Left lung (tissue), 14 donors: ENCODE measurements at places on chromosomes 2 and 18. TPM values are rescaled to one million over a fixed set of nuclear protein-coding genes. Genes with fewer than 3 reads are reported as not detected.

DNA sequence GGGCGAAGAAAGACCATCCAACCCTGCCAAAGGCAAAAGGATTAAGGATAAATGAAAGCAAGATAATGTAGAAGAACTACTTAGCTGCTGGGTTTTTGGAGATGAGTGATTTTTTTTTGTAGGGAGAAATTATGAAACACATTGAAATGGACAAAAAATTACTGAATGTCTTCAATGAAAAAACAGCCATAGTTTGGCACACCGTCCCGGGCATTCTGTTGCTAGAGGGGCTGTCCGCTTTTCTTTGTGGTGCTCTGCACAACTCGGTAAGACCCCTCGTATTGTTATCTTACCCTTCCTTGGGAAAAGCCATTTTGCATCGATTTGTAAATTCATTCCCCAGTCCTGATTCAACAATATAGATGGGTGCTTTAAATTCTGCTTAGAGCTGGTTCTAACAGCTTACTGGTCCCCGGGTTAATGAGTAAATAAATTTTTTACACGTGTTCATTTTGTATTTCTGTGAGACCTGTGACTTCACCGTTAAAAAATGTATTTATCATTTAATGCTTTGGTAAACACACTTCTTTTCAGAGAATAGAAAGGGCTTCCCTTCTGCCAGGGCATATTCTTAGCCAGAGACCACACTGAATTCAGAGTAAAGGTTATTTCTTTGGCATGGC lies 912 bp upstream of the LAPTM4A start:
- peaks cover 17% of the 10 kb centered on the region for H3K4me1 ChIP-seq
- H3K36me3 ChIP-seq: no peaks in the 10 kb centered on the region

ANKRD53 gene
- total RNA-seq: 0.52 TPM

GRCh38 chr2:122663620-122664019 lies 908.2 kb downstream of the TSN start:
- DNase-seq: no peak
- no peak overlapping the region for H3K4me3 ChIP-seq
- H3K27ac ChIP-seq: no peak overlapping the region
- peaks cover 38% of the 10 kb centered on the region for H3K27me3 ChIP-seq
- no peaks in the 10 kb centered on the region for H3K4me1 ChIP-seq

DNA sequence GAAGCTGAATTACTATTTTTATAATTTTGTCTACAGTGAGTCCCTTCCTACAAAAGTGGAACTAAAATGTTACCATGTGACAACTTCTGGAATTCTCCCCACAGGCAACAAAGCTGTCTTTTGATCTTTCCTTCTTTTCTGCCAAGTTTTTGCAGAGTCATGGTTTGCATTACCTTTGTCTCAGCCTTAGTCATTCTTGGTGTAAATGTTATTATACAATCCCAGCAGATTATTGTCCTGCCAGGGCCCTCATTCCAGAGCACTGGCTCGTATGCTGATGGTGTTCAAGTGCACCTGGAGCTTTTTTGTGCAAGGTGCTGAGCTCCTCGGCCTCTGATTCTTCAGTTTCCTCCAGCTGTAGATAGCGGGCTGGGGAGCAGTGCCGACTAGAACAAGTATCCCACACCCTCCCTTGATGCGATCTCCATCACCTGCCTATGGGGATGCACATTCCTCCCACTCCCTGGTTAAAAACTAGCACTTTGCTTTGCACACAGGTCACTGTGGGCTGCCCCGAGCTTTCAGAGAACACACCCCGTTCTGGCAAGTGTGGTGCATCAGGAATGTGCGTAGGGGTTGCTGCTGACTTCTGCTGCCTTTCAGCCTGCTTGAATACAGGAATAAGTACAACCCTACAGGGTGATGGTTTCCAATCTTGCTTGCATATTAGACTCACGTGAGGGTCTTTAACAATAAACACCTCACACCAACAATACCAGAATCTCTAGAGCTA lies 263.6 kb downstream of the RNF144A start:
- peak; percentile 17 for DNase-seq
- H3K4me3 ChIP-seq: no peak overlapping the region
- no peak overlapping the region for H3K27ac ChIP-seq
- H3K4me1 ChIP-seq: no peaks in the 10 kb centered on the region
- H3K27me3 ChIP-seq: no peaks in the 10 kb centered on the region
- H3K36me3 ChIP-seq: no peaks in the 10 kb centered on the region

GALR1 gene
- not detected for total RNA-seq

- no peaks in the 10 kb centered on the region for H3K4me1 ChIP-seq
- H3K4me3 ChIP-seq: no peak overlapping the region
- H3K27me3 ChIP-seq: no peaks in the 10 kb centered on the region
- no peak overlapping the region for H3K27ac ChIP-seq
Observed at GRCh38 chr18:8084160-8084559, 517.0 kb downstream of the PTPRM start.

IL36G gene
- not detected for total RNA-seq

GRCh38 chr2:239259173-239259572 lies 141.6 kb downstream of the HDAC4 start:
- DNase-seq: no peak
- H3K4me3 ChIP-seq: no peak overlapping the region
- no peak overlapping the region for H3K27ac ChIP-seq
- peaks cover 92% of the 10 kb centered on the region for H3K4me1 ChIP-seq
- H3K27me3 ChIP-seq: no peaks in the 10 kb centered on the region
- no peaks in the 10 kb centered on the region for H3K36me3 ChIP-seq

ACTR3 gene
- 213 TPM for total RNA-seq

C1GALT1C1L gene
- total RNA-seq: 0.39 TPM

KCNJ3 gene
- total RNA-seq: not detected

DNA sequence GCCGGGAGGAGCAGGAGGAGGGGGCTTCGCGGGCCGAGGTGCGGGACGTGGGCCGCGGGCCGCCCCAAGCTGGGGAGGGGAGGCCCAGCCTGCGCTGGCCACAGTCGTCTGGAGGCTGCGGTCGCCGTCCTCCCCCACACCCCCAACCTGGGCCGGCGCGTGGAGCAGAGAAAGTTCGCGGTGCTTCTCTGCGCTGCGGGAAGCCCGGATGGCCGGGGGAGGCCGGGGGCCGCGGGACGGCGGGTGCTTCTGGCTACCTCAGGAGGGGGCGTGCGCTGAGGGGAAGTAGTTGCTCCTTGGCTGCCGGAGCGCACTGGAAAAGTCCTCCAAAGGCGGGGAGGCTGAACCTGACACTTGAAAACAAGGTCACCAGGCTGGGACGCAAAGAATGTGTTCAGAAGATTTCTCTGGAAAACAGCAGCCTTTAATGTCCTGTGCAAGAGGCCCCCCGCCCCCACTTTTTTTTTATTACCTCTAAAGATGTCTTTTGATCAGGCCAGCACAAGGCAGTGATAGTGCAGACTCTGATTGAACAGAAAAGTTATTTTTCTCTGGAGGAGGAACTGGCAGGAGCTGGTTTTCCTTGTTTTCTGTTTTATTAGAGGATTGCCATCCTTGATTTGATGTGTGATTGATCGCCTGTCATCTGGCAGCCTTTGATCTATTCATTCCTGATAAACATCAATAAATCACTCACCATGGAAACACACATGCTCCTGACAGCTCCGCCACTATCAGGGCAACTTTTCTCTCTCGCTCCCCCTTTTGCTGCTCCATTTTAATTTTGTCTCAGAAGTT lies 1.6 kb downstream of the TSHZ1 start:
- DNase-seq: no peak
- H3K4me1 ChIP-seq: peaks cover 59% of the 10 kb centered on the region
- H3K4me3 ChIP-seq: peak overlapping the region; percentile 70
- H3K27ac ChIP-seq: peak overlapping the region; percentile 58
- no peaks in the 10 kb centered on the region for H3K27me3 ChIP-seq

ALK gene
- total RNA-seq: 0.70 TPM

ICOS gene
- 0.32 TPM for total RNA-seq

GRCh38 chr2:202035089-202035940 lies 1.7 kb downstream of the FZD7 start:
- H3K36me3 ChIP-seq: no peaks in the 10 kb centered on the region
- no peak overlapping the region for H3K27ac ChIP-seq
- peak; percentile 85 for DNase-seq
- peak overlapping the region; percentile 61 for H3K4me3 ChIP-seq

CD8B2 gene
- 0.10 TPM for total RNA-seq
